ENCODE measurements at places on chromosomes 1 and 21.

- DNase-seq: no peak
Measured at GRCh38 chr1:67171574-67171955, 5.3 kb downstream of the IL23R start.

GRCh38 chr1:63630238-63630637 is 37.0 kb downstream of the PGM1 start:
- DNase-seq: no peak

DNA sequence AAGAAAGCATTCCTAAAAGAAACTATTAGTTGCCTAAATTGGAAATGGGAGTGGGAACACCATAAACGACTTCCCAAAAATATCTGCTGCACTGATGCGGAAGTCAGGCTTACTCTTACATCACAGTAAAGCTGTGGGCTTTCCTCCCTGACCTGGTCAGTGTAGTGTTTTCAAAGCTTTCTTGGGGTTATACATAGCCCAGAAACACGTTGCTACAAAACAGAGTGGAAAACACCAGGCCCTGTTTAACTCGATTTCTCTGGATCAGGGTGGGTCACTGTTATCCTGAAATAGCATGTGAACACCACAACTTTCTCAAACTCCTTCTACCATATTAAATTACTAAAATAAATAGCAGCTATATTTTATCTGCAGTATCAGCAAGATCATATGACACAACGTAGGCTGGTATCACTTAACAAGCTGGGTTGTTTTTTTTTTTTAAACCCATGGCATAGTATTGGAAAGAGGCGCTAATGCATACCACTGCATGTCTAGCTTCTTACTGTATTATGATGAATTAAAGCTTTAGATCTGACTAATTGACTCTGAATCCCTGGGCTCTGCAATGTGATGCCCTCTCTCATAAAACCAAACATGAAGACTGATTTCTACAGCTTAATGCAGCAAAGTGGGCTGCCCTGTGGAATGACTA is 184.6 kb downstream of the TGFB2 start:
- DNase-seq: no peak

DNA sequence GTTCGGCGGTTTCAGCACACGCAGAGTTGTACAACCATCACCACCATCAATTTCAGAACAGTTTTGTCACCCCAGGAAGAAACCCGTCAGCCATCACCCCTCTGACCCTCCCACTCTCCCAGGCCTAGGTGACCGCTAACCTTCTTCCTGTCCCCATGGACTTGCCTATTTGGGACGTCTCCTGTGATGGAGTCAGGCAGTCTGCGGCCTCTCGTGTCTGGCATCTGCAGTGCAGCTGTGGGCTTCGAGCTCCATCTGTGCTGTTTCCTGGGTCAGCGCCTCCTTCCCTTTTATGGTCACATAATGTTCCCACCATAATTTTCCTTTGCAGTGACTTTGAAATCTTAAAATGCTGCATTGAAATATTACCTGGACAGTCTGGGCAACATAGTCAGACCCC is 24.4 kb downstream of the SLC45A1 start:
- no peak for DNase-seq

GRCh38 chr21:41419921-41420862 is 5.8 kb upstream of the MX1 start:
- peak; percentile 45 for DNase-seq

DNA sequence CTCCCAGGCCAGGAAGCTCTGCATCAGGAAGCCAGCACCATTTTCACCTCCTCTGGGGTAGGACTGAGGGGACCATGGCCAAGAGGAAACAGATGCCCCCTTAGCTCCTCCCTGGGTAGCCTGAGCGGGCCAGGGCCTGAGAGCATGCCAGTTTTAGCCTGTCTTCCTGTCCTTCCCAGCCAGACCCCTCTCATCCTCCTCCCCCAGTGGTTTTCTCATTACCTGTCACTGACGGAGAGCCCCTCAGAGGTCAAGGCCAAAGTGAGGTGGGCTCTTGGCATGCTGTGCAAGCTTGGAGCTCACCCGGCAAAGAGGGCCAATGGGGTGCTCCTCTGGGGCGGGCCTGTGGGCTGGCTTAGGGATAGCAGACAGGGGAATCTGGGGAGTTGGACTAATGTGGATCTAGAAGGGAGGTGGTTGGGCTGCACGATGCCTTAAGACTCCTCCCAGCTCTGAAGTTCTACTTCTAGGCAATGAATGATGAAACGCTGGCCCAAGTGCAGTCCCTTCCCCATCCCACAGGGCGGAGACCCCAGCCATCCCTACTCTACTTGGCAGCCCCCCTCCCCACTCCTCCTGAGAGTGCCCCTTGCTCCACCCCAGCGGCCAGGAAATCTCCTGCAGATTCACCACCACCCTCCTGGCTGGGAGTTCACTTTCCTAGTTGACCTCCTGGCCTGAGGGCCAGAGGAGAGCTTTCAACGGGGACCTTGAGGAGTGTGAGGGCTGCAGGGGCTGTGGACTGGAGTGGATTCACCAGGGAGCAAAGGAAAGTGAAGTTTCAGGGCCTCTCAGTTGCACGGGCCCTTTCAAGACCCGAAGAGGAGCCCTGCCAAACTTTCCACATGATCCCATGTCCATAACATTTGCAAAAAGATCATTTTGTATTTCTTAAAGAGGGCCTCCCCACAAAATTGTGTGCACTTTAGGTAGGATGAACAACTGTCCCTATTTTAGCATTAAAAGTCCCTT is 9.4 kb upstream of the LMNA start:
- no peak for DNase-seq

- DNase-seq: no peak
Measured at GRCh38 chr1:29677028-29678024, 441.0 kb downstream of the PTPRU start.

DNA sequence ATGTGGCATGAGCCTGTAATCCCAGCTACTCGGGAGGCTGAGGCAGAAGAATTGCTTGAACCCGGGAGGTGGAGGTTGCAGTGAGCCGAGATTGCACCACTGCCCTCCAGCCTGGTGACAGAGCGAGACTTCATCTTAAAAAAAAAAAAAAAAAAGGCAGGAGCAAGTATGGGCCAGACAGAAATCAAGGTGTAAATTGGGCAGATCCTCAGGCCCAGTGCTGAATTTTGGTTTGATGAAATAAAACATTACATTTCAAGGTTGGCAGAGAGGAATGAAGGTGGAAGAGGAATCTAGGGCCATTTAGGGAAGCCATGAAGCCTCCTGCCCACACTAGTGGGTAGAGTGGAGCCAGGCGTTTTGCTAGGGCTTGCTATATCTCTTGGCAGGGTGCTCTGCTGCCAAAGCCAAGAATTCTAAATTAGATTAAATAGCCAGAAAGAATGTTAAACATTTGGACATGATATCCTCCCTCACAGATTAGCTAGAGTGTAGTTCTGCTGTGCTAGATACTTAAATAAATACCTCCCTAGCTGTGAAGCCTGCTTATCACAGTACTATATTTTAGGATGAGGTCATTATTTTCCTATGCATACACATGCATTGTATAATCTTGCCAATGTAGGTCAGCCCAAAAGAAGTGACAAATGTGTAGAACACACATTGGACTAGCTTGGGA is 16.6 kb upstream of the LGALS8 start:
- DNase-seq: no peak

DNA sequence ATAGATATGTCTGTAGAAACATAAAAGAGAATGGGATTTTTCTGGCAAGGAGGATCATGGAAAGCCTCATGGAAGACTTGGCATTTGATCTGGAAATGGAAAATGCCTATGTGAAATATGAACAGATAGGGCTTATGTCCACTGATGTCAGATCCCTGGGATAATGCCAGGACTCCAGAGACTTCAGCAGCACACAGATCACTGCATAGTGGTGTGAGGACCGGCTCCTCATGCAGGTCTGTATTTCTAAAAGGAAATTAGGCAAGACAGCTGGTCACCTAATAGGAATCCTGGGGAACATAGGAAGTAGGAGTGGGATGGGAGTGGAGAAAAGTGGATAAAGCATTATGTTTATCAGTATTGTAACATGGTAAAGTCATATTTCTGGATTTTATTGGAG is 56.8 kb upstream of the IPO9 start:
- no peak for DNase-seq

GRCh38 chr1:226675715-226676357 is 63.2 kb downstream of the ITPKB start:
- no peak for DNase-seq

DNA sequence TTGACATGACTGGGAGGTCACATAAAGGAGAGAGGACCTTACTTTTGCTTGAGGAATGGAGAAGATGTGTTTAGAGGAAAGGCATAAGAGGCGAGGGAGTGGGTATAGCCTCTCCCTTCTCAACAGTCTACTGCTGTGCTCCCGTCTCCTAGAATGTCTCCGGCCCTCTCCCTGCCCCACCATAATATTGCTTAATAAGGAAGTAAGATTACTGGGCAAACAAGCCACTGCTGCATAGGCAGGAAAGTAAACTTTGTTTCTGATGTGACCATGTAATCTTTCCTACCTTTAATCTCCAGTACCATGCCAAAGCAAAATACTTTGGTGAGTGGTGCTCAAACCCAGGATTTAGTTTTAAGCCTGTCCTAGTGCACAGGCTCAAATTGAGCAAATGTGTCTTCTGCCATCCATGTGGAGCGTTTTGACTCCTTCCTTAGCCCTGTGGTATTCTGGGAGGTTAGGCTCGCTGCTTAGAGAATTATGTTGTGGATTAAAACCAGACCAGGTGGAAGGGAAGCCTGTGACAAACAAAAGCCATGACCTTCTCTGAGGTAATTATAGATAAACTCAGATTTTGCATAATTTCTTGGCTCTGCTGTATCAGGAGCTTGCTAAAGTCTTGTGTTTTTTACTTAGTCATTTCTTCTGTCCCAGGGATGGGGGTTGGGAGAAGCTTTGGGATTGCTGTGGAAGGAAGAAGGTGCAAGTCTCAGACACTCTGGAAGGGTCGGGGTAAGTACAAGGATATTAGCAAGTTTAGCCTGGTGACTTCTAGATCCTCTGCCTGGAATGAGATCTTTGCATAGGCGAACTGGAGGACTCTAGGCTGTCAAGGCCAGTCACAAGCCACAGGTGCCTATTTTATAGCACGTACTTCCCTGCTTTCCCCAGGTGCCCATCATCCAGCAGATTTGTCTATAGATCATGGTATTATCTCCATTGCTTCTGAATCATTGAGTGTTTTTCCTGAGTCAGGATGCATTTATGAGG is 34.5 kb upstream of the DIPK1A start:
- no peak for DNase-seq

- DNase-seq: no peak
Measured at GRCh38 chr1:168288311-168289052, 7.8 kb downstream of the TBX19 start.

DNA sequence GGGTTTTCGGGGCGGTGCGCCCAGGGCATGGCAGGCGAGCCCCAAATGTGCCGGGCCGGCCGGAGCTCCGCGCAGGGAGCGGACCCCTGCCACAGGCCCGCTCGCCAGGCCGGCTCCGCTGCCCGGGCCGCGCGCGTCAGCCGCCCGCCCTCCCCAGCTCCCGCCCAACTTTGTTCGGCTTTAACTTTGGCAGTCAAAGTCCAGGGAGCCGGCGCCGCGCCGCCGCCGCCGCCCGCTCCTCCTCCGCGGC is 488 bp downstream of the SLC35D1 start:
- no peak for DNase-seq

DNA sequence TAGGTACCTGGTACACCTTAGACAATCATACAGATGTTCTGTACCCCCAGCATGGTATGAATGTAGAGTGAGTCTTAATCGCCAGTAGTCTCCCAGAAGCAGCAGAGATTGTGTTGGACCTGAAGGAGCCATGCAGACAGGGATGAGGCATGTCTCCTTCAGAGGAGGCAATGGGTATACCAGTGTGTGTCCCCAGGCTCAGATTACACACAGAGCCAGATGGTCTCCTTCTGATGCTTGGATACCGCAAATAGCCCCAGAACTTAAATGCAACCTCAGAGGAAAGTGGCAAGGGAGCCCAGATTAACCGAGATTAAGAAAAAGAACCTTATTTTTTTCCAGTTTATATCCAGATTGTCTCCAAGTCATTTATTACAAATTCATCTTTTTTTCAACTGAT is 96.8 kb upstream of the C21orf91 start:
- no peak for DNase-seq

- DNase-seq: no peak
Measured at GRCh38 chr1:149849947-149850360, 49.4 kb upstream of the BOLA1 start.

GRCh38 chr1:245582026-245582425 is 427.2 kb downstream of the KIF26B start:
- DNase-seq: no peak

GRCh38 chr1:106926803-106927582 is 129.5 kb upstream of the PRMT6 start:
- no peak for DNase-seq

GRCh38 chr1:40318970-40319621 is 2.0 kb upstream of the COL9A2 start:
- no peak for DNase-seq

GRCh38 chr21:40792691-40793456 is 54.1 kb downstream of the DSCAM start:
- DNase-seq: no peak

DNA sequence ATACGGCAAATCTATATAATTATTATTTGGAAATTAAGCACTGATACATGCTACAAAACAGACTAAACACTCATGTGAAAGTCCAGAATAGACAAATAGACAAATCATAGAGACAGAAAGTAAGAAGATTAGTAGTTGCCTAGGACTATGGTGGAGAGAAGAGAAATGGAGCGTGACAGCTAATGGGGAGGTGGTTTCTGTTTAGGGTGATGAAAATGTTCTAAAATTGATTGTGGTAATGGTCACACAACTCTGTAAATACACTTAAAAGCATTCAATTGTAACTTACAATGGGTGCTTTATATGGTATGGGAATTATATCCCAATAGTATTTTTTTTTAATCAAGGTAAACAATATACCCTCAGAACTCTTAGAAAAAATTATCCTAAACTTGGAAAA is 20.4 kb upstream of the ITLN2 start:
- no peak for DNase-seq

DNA sequence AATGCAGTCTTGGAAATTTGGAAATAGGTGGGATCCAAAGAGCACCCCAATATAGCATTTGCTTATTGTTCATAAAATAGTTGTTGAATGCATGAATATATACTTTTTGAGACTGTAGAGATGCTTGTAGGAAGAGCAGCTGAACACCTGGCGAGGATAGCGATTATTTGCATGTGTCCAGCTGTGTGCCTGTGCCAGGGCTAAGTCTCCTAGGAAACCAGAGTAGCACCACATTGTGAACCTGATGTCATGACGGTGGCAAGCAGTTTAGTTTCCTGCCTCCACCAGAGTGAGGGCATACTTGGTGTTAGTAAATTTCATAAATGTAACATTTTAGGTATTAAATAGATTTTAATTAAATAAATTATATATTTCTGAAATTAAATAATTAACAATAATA is 37.3 kb upstream of the IRF2BP2 start:
- DNase-seq: no peak

Measured in glutamatergic neuron (in vitro differentiated cells).